ENCODE measurements at places on chromosomes 3 and 15. TPM values are rescaled to one million over a fixed set of nuclear protein-coding genes. Genes with fewer than 3 reads are reported as not detected.

The SPATA12 gene
- total RNA-seq: not detected

The MRPS25 gene
- 108 TPM for total RNA-seq

The DUOXA2 gene
- total RNA-seq: not detected

The ANKRD34C gene
- not detected for total RNA-seq

The TNFAIP8L3 gene
- not detected for total RNA-seq

The GPR160 gene
- total RNA-seq: 17.7 TPM

The IMPG2 gene
- total RNA-seq: 0.44 TPM

The CNTN4 gene
- not detected for total RNA-seq

The USP3 gene
- total RNA-seq: 178 TPM

The NPAP1 gene
- not detected for total RNA-seq

The TMEM108 gene
- total RNA-seq: not detected

The VILL gene
- 32.9 TPM for total RNA-seq

The ZSCAN29 gene
- total RNA-seq: 51.5 TPM

- no peak for DNase-seq
Observed at GRCh38 chr15:44656298-44656697, 7.2 kb downstream of the SPG11 start.

DNA sequence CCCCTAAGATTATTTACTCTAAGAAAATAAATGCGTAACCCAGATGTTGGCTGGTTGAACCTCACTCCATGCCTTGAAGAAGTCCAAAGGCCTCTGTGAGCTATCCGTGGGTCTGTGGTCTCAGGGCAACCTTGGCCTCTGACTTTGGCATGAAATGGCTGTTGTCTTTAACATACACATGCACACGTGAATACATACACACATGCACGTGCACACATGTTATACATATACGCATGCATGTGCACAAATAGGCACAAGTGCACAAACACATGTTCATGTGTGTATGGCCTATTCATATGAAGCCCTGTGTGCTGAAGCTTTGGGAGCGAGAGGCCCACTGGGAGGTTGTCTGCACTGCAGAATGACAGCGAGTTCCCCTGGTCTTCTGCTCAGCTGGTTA, 50.8 kb downstream of the KLF15 start:
- DNase-seq: no peak

- DNase-seq: no peak
Observed at GRCh38 chr15:69570454-69570853, 117.8 kb downstream of the RPLP1 start.

GRCh38 chr15:63369296-63369695, 12.3 kb downstream of the CA12 start:
- no peak for DNase-seq

GRCh38 chr3:100577382-100578008, 31.9 kb upstream of the ADGRG7 start:
- DNase-seq: no peak

DNA sequence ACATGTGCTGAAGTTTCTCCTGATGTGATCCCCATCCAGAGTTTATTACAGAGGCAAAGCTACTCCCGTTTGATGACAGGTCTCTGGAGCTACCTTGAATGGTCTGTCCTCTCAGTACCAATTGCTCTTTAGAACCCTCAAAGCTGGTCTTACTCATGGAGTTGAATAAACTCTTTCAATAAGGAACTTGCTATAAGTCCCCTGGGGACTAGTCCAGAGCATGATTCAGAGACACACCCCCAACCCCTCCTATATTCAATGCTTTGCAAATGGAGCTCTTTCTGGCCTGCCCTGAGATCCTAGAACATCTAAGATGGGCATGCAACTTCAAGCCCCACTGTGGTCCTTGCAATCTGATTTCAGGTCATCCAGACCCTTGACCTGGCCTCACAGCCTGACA, 23.9 kb upstream of the TPM1 start:
- DNase-seq: no peak

- no peak for DNase-seq
Observed at GRCh38 chr3:18369551-18370185, 55.5 kb downstream of the SATB1 start.

GRCh38 chr3:149378478-149379309, 1.2 kb upstream of the TM4SF1 start:
- no peak for DNase-seq

DNA sequence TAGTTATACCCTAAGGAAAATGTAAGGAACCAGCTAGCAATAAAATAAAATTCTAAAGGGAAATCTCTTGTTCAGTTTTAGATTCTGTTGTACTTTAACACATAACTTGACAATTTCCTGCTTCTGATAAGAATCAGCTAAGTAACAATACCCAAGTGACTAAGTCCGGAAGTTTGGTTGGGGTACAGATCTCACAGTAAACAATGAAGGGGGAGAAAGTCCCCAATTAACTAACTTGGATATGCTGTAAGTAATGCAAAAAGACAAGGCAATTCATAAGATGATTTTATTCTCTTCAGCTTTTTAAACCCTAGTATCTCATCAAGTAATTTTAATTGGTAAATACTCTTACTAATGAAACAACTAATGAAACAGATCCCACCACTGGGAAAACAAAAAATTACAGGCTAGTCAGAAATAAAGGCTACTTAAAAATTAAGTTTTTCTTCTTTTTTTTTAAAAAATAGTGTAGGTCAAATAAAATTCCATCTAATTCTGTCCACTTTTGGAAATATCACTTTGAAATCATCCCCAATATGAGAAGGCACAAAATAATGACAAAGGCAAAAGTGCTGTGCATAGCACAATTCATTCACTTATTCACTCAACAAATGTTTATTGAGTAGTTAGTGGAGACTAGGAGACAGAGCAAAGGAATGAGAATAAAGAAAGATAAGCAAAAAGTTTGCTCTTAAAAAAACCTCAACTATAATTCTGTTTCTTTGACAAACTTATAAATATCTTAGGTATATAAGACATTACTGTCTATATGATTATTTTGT, 37.8 kb upstream of the IL20RB start:
- no peak for DNase-seq

- no peak for DNase-seq
Observed at GRCh38 chr15:50687302-50687902, 805 bp upstream of the TRPM7 start.

DNA sequence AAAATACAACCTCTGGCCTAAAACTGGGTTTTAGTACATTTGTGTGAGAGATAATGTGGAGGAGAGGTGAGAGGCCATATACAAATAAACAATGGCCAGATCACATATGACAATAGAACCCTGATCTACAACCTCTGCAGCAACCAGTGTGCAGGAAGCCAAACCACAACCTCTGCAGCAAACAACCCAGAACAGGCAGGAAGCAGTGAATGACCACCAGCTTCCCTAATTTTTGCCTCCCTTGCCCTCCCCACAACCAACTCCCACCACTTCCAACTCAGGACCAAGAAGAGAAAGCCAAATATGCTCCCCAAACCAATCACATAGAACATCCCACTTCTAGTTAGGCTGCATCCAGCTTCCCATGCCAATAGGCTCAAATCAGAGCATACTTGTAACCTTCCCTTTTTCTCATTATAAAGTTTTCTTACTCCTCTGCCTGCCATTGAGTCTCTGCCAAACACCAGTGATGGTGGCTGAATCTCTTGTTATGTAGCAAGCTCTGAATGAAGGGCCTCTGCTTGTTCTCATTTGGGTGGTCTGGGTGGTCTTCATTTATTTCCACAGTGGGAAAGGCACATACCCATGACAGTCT, 102.6 kb upstream of the GAP43 start:
- no peak for DNase-seq

- no peak for DNase-seq
Observed at GRCh38 chr15:60761505-60761845, 282.5 kb upstream of the ICE2 start.

DNA sequence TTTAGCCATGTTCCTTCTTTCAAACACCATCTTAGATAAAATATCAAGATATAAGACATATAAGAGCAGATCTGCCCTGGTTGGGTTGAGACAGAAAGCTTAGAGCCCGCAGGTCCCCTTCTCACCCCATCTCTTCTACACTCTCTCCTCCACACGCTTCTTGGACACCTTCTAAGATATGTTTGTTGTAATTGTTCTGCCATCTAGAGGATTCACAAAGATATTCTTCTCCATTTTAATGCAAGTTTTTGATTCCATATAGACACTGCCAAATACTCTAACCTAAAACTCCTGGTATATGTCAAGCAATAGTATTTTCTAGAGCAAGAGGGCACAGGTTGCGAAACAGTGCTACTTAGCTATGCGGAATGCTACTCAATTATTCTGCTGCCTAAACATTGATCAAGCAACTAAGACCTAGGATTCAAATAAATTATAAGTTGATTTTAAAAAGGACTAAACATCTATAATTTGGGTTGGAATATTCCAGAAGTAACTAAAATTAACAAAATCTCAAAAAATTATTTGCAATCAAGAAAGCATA, 6.8 kb downstream of the CHRM5 start:
- DNase-seq: no peak

DNA sequence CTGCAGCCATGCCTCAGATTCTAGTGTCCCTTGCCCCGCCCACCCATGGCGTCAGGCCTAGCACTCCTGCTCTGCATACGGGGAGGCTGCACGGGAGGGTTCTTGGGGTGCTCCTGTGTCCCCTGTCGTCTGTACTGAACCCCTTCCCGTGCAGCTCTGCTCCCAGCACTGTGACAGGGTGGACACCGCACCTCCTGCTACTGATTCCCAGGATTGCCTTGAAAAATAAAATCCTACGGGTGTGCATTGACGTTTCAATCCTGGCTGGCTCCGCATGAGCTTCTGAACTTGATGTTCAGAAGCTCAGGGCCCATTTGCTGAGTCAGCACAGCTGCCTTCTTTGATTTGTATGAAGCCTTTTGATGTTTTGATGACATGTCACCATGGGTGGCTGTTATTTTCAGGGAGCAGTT, 176.4 kb downstream of the APBA2 start:
- no peak for DNase-seq

GRCh38 chr3:13538520-13539291, 10.2 kb upstream of the FBLN2 start:
- DNase-seq: no peak

- DNase-seq: no peak
Observed at GRCh38 chr3:10443272-10444109, 61.9 kb downstream of the ATP2B2 start.

DNA sequence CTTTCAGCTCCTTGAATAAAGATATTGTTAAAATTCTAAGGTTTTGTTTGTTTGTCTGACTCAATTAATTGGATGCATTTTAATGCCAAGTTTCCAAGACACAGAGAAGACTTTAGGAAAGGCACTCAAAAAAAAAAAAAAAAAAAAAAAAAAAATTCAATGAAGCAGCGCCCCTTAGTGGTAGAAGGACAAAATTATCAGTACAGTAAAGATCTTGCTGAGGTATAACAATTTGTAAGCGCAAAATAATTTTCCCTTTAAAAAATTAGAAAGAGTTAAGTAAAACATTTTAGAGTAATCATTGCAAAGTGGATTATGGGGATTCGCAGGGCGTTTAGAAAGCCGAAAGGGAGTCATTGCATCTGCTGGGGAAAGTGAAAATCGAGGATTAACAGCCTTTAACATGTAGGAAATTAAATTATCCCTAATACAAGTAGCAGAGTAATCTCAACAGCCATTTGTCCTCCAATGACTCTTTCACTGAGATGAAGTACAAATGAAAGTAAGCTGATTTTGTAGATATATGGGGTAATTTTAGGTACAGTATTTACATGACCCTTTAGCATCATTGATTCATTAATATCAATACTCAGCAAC, 5.8 kb upstream of the DIS3L start:
- DNase-seq: peak; percentile 57

DNA sequence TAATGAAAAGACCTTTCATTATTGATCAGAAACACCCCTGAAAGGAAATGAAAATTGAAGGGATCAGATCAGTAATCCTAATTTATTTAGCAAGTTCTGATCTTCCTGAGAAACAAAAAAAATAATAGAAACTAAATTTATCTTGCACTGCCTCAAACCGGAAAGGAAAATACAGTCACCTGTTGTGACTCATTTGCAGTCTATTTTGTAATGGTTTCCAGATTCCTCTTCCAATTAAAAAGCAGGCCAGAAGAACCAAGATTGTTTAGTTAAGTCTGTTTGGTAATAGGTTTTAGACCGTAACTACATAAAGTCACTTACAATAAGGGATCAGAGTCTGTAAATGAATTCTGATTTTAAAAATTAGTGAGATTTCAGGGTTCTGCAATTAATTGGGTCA, 49.7 kb upstream of the ATOSA start:
- DNase-seq: no peak

- DNase-seq: no peak
Observed at GRCh38 chr15:90903733-90904536, 833 bp downstream of the MAN2A2 start.

DNA sequence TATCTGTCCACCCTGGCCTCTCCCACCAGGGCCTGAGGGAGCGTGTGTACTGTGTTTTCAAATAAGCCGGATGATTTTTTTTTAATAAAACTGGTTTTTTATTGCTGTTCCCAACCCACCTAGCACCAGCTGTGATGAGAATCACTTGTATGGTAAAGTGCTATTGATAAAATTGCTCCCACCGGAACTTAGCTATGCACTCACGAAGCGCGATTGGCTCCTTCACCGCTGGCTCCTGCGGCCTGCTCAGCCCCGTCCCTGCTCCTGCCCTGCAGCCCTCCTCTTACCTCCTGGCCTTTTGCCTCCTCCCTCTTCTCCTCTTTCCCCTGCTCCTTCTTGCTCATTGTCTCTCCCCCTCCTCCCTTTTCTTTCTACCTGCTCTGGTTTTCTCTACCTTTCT, 183.7 kb downstream of the TLE3 start:
- DNase-seq: no peak

DNA sequence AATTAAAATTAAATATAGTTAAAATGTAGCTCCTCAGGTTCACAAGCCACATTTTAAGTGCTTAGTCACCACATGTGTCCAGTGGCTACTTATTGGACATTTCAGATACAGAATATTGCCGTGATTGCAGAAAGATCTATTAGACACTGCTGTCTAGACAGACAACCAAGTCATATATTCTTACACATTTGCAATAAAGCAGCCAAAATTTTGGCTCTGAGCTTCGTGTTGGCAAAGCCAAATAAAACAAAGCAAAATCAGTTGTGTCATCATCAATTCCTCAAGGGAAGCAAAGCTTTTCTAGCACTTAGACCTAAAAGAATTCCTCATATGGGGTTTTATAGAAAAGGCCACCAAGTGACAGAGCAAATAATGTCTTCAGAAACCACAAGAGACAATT, 193.1 kb upstream of the LPP start:
- DNase-seq: no peak

GRCh38 chr3:46462511-46462910, 2.2 kb downstream of the LTF start:
- no peak for DNase-seq

DNA sequence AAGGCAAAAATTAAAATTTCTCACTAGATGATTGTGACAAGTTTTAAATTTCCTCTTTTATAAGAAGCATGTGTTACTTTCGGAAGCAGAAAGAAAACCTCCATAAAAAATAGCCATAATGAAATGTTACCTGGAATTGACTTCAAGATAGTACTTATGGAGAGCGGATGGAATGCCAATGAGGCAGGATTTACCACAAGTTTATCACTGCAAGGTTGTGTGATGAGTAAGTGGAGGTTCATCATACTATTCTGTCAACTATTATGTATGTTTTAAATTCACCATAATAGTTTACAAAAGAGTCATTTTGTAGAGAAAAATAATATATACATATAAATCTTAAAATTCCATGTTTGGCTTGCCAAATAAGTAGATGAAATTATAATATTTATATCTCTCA, 230.3 kb downstream of the SCAPER start:
- no peak for DNase-seq
